ENCODE measurements at places on chromosomes 11 and 22. TPM values are rescaled to one million over a fixed set of nuclear protein-coding genes. Genes with fewer than 3 reads are reported as not detected.

DNA sequence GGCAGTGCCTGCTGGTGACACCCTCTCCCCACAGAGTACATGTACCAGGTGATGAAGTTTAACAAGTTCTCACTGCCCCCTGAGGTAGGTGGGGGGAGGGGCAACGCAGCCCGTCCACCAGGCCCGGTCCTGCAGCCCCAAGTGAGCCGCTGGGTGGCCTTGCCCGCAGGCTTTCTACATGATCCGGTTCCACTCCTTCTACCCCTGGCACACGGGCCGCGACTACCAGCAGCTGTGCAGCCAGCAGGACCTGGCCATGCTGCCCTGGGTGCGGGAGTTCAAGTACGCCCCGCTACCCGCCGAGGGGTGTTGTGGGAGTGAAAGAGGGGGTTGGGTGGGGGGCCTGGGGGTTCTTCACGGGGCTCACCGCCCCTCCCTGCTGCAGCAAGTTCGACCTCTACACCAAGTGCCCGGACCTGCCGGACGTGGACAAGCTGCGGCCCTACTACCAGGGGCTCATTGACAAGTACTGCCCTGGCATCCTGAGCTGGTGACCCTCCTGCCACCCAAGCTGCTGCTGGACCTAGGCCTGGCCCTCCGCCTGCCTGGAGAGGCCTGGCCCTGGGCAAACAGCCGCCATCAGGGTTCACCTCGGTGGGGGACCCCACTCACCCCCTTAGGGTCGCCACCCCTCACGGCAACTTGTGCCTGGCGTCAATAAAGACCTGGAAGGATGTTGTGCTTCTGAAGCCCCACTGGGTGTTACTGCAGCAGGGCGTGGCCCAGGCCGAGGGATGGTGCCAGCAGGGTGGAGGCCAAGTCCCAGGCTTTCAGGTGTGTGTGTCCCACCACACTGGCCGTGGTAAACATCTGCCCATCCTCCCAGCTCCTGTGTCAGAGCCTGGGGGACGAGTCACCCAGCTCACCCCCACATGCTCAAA lies 2.9 kb downstream of the MIOX start:
- DNase-seq = no peak

DNA sequence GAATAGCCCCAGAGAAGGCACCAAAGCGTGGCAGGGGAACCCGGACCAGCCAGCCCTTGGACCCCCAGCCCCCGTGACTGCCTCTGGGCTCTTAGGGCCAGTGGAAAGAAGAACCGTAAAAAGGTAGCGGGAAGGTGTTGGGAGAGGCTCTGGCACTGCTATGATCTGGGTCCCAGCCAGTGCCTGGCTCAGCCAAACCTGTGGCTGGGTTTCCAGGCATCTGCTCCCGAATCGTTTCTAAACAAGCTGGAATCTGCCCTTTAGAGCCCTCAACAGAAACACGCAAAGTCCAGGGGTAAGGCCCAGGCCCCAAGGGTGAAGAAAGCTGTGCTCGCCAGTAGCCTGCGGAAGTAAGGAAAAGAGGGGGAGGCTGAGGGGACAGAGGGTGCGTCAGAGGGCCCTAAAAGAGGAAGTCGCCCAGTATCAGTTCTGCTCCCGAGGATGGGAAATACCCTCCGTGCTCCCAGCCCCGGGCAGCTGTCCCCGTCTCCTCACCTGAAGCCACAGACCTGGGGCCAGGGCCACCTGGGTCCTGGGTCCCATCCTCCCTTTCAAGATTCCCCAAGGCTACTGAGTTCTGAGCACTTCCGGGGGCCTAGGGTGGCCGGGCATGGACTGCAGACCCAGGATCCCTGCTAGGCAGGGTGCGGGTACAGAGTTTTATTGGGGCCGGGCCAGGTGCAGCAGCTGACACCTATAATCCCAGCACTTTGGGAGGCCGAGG lies 24.7 kb downstream of the IL10RA start:
- no peak for DNase-seq

DNA sequence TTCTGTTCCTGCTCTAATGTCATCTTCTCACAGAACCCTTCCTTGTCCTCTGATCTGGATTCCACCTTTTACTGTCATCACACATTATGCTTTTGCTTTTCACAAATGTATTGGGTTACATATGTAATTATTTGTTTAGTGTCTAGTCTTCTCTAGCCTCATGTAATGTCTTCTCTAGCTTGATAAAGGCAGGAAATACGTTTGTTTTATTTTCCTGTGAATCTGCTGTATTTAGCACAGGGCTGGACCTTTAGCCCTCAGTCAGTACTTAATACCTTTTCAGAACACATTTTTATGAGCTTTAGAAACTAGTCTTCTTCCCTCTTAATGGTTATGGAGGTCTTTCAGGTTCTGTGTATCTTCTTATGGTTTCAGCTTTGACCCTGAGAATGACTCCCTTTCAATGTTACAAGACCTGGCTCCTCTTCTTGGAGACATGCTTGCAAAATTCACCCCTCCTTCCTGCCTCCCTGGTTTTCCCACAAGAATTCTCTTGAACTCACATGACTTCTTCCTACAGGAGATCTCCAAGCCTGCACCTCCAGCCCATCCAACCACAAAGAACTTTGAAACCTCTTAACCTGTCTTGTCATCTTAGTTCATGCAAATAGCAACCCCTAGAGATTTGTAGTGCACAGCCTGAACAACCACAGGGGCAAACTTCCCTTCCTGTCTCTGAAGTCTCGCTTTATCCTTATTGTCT lies 132.7 kb upstream of the DDI1 start:
- DNase-seq = no peak

DNA sequence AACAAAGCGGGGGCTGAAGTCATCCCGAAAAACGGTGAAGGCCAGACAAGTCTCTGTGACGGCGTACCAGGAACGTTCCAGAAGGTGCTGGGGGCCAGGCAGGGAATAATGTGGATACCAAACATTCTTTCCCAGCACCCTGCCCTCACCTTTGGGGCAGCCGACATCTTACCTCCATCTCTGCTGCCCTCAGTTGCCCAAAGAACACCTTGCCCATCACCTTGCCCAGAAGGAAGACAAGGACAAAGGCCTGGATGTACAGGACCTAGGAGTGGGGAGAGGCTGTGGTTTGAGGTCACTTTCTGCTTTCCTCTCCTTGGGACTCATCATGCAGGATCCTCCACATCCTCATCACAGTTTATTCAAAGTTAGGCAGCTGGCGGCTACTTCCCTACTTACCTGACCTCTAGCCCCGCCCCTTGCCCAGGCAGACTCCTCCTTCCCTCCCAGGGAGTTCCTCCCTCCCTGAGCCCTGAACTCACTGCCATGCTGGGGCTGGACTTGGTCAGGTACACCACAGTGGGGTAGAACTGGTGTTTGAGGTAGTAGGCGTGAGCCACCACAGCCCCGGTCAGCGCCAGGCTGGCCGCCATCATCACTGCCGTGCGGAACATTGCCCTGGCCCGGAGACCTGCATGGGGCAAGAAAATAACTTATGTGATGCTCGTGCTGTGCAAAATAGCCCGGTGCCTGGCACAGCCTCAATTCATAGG lies 1.2 kb downstream of the SYVN1 start:
- peak; percentile 61 for DNase-seq

- DNase-seq = no peak
Measured at GRCh38 chr11:13672576-13673210, 4.2 kb downstream of the FAR1 start.

GRCh38 chr11:79940974-79941735 lies 500.3 kb upstream of the TENM4 start:
- no peak for DNase-seq

DNA sequence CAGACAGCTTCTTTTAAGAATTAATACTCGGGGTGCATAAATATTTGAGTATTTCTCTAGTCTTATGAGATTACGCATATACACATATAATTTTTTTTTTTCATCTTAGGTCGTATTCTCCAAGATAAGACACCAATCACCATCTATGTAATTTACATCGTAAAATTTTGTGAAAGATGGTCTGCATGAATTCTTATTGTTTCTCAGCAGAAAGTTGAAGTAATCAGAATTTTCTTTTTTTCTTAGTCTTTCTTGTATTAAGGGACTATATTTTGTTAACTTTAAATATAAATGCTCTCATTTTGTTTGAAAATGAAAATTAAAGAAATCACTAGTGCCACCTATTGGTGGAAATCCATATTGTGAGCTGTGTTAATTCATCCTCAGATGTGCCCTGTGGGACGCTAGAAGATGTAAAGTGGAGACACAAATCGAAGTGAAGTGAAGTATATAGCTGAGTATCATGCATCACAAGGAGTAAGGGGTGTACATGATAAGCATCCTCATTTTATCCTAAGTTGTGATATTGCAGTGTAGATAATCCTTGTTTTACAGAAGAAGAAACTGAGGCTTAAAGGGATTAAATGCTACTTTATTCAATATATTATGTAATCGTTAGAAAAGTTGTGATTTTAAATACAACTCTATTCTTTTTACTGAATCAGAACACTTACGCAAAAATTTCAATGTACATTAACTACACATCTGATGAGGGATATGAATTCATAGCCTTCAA lies 2084.3 kb downstream of the LRRC4C start:
- DNase-seq = no peak

DNA sequence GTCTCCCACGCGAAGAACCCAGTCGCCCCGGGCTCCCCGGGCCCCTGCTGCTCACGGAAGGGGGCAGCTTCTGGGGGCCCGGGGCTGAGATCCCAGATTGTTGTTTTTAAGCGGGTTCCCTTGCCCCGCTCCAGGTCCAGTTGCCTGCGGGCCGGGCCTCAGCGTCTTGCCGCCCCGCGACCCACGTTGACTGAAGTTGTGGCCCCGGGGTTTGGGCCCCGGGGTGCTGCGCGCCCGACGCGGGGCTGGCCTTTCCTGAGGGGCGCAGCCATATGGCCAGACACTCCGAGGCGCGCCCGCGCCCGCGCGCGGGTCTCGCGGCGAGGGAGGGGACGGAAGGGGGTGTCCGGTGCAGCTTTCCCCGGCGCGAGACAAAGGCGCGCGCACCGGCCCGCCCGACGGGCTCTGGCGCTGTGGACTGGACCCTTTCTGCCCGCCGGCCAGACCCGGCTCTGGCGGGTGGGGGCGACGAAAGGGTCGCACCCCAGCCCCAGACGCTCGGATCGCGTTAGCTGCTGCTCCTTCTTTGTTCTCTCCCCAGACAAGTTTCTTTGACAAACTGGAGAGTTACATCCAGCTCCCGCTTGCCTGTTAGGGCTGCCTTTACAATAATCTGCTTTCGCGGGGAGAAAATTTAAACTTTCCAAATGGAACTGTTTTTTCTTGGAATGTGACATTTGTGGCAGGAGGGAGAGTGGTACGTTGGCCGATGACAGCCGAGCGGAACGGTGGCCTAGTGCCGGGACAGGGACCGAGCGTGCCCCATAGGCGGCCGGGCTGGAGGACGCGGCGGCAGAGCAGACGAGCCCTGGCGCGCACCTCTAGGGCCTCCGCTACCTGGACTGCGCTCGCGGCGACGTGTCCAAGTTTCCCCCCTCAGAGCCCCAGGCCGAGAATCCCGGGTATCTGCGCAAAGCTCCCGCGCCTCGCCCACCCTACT lies 716 bp downstream of the AMOTL1 start:
- peak; percentile 9 for DNase-seq

DNA sequence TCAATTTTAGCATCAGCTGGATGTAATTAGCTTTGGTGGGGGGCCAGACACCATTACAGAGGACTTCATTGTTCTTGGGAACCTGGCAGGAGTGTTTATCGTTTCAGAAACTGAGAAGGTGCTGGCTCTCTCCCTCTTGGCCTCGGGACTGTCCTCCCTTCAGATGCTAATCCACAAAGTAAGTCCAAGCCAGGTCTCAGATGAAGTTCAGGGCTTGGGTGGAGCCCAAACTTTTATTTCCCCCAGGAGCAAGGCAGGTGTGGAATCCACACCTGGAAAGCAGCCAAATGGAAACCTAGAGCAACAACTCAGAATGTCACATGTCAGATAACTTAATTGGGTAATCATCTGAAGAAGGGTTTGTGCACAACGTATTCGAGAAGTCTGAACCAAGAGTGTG lies 119.2 kb downstream of the ME3 start:
- no peak for DNase-seq

DNA sequence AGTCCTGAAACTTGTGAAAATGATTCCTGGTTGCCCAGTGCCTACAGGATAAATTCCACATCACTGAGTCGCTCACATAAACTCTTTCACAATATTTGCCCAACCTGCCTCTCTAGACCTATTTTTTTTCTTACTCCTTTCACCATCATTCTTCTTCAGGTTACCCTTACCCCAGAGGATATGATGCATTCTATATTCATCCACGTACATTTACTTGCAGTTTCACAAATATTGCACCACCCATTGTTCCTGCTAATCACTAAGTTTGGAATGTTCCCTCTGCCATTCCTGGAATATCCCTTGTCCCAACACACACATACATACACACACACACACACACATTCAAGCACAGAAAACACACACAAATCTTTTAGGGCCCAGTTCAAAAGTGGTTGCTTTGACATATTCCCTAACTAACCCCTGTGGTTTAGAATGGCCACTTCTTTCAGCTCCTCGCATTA lies 379.5 kb downstream of the ETS1 start:
- no peak for DNase-seq

DNA sequence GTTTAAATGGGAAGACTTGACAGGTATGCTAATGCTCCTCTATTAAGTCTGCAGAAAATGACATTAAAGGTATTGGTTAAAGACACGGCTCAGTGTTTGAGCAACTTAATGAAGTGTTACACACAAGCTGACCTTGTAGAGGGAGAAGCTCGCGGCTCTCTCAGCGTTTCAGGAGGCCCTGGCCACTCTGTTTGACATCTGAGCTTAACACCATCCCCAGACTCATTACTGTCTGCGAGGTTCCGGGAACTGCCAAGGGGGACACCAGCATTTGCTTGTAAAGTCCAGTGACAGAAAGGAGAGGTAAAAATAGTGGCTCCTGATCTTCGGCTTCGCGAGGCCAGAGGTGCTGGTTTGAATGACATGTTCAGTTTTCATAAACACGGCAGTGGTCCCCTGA lies 540.7 kb upstream of the CADM1 start:
- no peak for DNase-seq

DNA sequence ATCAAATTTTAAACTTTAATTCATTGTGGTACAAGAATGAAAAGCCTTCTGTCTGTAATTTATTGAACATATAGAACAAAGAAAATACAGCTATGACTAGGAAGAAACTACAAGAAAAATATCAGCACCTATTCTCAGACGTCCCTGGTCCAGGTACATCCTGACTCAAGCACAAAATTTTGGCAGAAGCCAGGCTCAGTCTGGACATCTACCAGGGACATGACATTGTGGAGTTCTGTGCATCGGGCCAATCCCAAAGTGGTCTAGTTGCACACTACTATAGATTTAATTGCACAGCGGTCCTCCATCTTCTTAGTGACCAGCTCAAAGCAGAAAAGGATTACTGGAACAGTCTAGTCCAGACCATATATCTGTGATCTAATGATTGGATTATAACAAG lies 15.7 kb upstream of the CD59 start:
- no peak for DNase-seq

DNA sequence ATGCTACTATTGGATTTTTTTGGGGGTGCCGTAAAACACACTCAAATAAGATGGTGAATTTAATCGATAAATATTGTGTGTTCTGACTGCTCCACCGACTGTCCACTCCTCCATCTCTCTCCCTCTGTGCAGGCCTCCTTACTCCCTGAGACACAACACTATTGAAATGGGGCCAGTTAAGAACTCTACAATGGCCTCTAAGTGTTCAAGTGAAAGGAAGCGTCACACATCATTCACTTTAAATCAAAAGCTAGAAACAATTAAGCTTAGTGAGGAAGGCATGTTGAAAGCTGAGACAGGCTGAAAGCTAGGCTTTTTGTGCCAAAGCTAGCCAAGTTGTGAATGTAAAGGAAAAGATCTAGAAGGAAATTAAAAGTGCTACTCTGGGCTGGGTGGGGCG lies 156.7 kb downstream of the CTTN start:
- no peak for DNase-seq

Gene SAA4
- total RNA-seq = not detected

Gene PRR33
- 0.20 TPM for total RNA-seq

Gene APLNR
- total RNA-seq = not detected

Gene B3GAT1
- total RNA-seq = not detected

Measured in activated naive CD8-positive, alpha-beta T cell treated with anti-CD3 and anti-CD28 coated beads for 36 hours (primary cell).